Activated naive CD8-positive, alpha-beta T cell treated with anti-CD3 and anti-CD28 coated beads, Interleukin-2, amount 50 U/mL, for 24 hours (primary cell): ENCODE measurements at places on chromosomes 13 and 19.

DNA sequence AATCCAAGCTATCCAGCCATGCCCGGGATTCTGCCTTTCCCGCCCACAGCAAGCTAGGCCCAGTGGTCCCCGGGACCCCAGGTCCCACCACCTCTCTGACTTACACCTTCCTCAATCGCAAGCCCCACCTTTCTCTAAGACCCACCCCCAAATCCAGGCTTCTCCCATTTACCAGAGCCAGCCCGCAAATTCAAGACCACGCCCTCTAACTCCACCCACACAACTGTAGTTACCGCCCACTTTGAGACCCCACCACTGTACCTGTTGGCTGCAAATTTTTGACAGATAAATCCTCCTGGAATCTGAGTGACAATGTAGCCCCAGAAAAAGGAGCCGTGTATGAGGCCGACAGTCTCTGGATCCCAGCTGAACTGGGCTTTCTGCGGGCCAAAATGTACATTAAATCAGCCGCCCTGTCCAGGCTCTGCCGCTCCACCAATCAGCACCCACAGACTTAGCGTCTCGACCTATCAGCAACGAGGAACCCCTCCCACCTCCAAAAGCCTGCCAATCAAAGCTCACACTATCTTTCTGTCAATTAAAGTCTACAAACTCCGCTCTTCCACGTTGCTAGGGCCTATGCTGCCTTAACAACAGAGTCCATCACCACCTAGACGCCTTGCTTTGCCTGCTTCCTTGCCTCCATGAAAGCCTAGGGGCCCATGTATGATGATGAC lies 6.3 kb downstream of the SLC17A7 start:
- peaks cover 96% of the 10 kb centered on the region for H3K27me3 ChIP-seq
- H3K4me3 ChIP-seq = no peak overlapping the region
- H3K4me1 ChIP-seq = peaks cover 26% of the 10 kb centered on the region
- no peak for DNase-seq
- no peaks in the 10 kb centered on the region for H3K36me3 ChIP-seq
- H3K27ac ChIP-seq = no peak overlapping the region

DNA sequence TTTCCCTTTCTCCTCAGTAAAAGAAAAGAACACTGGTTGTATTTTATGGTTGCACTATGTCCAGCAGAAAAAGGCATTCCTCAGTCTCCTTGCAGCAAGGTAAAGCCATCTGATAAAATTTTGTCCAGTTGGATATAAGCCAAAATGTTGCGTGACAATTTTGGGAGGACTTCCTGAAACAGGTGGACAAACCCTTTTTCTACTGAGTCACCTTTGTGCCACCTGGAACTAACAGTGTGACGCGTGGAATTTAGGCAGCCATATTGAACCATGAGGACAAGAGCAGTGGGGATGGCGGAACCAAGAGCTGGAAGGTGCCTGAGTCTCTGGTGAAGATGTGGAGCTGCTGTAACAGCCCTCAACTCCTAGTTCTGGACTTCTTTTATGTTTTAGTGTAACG lies 8.2 kb downstream of the CADM4 start:
- H3K4me1 ChIP-seq = no peaks in the 10 kb centered on the region
- no peak overlapping the region for H3K27ac ChIP-seq
- no peaks in the 10 kb centered on the region for H3K36me3 ChIP-seq
- peaks cover 11% of the 10 kb centered on the region for H3K27me3 ChIP-seq

GRCh38 chr13:41250993-41251392 lies 12.4 kb downstream of the MTRF1 start:
- peaks cover 54% of the 10 kb centered on the region for H3K36me3 ChIP-seq
- DNase-seq = no peak
- peaks cover 8% of the 10 kb centered on the region for H3K4me1 ChIP-seq
- H3K4me3 ChIP-seq = no peak overlapping the region

DNA sequence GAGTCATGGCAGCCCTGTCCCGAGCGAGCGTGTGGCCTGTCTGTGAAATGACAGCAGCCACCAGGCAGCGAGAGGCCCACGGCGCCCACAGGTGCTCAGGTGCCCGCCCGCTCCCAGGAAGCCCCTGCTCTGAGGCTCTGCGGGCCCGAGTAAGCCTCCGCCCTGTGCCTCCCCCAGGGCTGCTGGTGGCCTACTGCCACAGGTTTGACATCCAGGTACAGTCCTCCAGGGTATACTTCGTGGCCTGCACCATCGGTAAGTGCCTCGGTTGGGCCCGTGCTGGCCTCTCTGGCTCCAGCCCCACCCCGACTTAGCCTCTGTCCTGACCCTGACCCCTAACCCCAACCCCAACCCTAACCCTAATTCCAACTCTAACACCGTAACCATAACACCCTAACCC lies 15.0 kb upstream of the TMPRSS9 start:
- H3K36me3 ChIP-seq = no peaks in the 10 kb centered on the region
- H3K4me1 ChIP-seq = no peaks in the 10 kb centered on the region
- DNase-seq = no peak
- no peaks in the 10 kb centered on the region for H3K27me3 ChIP-seq
- no peak overlapping the region for H3K4me3 ChIP-seq
- H3K27ac ChIP-seq = no peak overlapping the region

- H3K27me3 ChIP-seq = peaks cover 3% of the 10 kb centered on the region
- H3K4me1 ChIP-seq = peaks cover 4% of the 10 kb centered on the region
- no peaks in the 10 kb centered on the region for H3K36me3 ChIP-seq
- H3K27ac ChIP-seq = no peak overlapping the region
These were observed 12.0 kb downstream of the WDR88 start for GRCh38 chr19:33143897-33144405.

DNA sequence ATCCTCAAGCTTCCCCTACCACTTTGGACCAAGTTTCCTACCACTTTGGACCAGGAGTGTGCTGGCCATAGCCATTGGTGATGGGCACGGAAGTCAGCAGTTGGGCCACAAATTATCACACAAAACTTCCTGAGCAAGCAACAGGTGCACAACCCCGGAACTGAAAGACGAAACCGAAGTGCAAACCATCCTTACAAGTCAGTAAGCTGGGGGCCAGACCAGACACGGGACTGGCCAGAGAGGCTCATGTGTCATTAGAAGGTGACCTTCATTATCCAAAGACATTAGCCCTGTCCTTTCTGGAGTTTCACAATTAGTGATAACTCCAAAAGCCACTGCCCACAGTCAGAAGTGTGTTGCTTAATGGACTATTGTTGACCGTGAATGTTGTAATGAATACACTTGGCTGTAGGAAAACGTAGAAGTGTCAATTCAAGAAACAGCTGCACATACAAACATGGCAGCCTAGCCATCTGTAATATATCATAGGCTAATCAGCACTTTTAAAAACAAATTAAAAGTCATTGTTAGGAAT lies 244.1 kb upstream of the IRS2 start:
- H3K27ac ChIP-seq = no peak overlapping the region
- H3K36me3 ChIP-seq = no peaks in the 10 kb centered on the region
- DNase-seq = no peak
- no peaks in the 10 kb centered on the region for H3K4me1 ChIP-seq
- H3K4me3 ChIP-seq = no peak overlapping the region
- H3K27me3 ChIP-seq = peaks cover 2% of the 10 kb centered on the region

DNA sequence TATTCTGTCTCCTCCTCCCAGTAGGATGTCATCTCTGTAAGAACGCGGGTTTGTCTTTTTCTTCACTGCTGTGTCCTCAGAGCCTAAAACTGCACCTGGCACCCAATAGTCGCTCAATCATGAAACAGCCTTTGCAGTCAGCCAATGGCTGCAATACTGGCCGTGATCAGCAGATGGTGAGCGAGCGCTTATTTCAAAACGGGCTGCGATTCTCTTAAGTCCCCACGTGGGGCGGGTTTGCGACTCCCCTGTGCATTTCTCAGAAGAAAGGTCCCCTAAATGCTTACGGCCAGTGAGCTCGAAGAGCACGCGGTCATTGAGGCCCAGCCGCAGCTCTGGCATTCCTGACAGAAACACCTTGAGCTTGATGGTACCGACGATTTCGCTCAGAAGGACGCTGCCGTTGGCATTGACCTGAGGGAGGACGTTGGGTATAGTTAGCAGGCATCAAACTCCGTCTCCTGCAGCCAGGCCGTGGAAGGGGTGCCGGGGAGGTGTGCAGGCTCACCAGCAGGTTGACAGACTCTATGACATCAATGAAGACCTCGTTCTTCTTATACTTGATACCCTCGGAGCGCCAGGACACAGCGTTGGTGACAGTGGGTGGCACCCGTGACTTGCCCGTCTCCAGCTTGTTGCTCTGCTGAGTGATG lies 6.0 kb downstream of the AP1M2 start:
- H3K4me3 ChIP-seq = no peak overlapping the region
- H3K4me1 ChIP-seq = peaks cover 7% of the 10 kb centered on the region
- DNase-seq = peak; percentile 93
- no peaks in the 10 kb centered on the region for H3K36me3 ChIP-seq
- peak overlapping the region; percentile 65 for H3K27ac ChIP-seq

- H3K27ac ChIP-seq = no peak overlapping the region
- peaks cover 16% of the 10 kb centered on the region for H3K27me3 ChIP-seq
- H3K4me3 ChIP-seq = no peak overlapping the region
- DNase-seq = no peak
- H3K36me3 ChIP-seq = no peaks in the 10 kb centered on the region
- peaks cover 11% of the 10 kb centered on the region for H3K4me1 ChIP-seq
These were observed 15.4 kb downstream of the TMEM255B start for GRCh38 chr13:113774177-113775107.

DNA sequence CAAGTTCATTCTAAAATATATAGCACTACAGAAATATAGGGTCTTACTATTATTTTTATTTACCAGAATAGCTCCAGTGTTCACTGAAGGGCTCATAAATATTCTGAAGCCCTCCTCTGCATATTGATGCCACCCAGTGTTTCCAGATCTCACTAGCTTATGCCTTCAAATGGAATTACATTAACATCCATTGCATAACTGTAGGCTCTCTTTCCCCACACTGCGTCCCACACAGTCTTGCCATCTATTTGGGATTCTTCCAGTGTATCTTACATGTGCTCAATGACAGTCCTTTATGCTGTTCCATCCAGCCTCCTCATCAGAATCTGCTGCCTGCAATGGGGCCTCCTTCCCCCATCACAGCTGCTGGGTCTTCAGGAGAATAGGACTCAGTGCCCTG lies 137.2 kb downstream of the CYSLTR2 start:
- H3K36me3 ChIP-seq = no peaks in the 10 kb centered on the region
- peaks cover 8% of the 10 kb centered on the region for H3K4me1 ChIP-seq
- H3K27ac ChIP-seq = no peak overlapping the region
- no peaks in the 10 kb centered on the region for H3K27me3 ChIP-seq

DNA sequence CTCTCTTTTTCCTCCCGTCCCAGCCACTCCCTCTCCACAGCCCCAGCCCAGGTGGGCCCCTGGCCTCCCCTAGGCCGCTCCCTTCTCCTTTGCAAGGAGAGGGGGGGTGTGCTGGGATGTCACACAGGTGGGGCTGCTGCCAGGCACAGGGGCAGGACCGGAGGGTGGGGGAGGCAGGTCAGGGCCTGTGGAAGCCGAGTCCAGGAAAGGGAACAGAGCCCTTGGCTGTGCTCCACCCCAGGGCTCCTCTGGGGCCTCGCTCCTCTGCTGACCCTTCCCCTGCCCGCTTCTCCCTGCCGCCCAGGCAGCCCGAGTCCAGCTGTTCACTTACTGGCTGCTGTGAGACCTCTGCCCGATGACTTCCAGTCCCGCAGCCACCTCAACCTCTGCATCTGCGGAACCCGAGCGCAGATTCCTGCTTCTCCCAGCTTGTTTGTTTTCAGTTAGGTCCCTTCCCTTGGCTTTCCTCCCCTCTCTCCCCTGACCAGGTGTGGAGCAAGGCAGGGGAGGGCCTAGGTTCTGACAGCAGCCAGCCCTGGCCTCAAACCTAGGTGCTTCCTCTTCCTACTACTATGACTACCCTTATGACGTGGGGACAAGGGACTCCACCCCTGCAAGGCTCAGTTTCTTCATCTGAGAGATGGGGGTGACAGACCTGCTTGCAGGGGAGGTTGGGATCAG lies 850 bp upstream of the KLK11 start:
- no peaks in the 10 kb centered on the region for H3K36me3 ChIP-seq
- no peak overlapping the region for H3K27ac ChIP-seq
- DNase-seq = no peak
- H3K4me3 ChIP-seq = no peak overlapping the region
- H3K4me1 ChIP-seq = no peaks in the 10 kb centered on the region

DNA sequence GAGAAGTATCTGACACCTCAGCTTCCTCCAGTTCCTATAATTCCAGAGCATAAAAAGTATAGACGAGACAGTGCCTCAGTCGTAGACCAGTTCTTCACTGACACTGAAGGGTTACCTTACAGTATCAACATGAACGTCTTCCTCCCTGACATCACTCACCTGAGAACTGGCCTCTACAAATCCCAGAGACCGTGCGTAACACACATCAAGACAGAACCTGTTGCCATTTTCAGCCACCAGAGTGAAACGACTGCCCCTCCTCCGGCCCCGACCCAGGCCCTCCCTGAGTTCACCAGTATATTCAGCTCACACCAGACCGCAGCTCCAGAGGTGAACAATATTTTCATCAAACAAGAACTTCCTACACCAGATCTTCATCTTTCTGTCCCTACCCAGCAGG lies 3.1 kb downstream of the KLF5 start:
- DNase-seq = no peak
- H3K27me3 ChIP-seq = peaks cover 31% of the 10 kb centered on the region
- H3K4me1 ChIP-seq = peaks cover 21% of the 10 kb centered on the region
- no peak overlapping the region for H3K27ac ChIP-seq
- H3K36me3 ChIP-seq = no peaks in the 10 kb centered on the region
- H3K4me3 ChIP-seq = no peak overlapping the region

DNA sequence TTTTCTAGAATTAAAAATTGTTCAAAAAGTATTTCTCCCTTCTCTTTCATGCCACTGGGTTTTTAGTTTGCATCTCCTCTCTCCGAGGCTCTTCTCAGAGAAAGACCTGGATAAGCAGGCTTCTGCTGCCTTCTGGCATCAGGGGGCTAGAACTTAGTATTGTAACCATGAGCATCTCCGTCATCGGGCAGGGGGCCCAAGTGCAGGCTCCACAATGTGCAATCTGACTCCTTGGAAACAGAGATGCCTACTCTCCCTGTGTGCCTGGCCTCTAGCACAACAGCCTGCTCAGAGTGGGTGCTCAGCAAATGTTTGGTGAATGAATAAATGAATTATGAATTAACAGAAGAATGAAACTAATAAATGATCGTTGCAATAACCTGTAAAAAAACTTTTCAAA lies 45.6 kb upstream of the MTIF3 start:
- H3K4me3 ChIP-seq = no peak overlapping the region
- no peak for DNase-seq
- no peak overlapping the region for H3K27ac ChIP-seq
- no peaks in the 10 kb centered on the region for H3K4me1 ChIP-seq

DNA sequence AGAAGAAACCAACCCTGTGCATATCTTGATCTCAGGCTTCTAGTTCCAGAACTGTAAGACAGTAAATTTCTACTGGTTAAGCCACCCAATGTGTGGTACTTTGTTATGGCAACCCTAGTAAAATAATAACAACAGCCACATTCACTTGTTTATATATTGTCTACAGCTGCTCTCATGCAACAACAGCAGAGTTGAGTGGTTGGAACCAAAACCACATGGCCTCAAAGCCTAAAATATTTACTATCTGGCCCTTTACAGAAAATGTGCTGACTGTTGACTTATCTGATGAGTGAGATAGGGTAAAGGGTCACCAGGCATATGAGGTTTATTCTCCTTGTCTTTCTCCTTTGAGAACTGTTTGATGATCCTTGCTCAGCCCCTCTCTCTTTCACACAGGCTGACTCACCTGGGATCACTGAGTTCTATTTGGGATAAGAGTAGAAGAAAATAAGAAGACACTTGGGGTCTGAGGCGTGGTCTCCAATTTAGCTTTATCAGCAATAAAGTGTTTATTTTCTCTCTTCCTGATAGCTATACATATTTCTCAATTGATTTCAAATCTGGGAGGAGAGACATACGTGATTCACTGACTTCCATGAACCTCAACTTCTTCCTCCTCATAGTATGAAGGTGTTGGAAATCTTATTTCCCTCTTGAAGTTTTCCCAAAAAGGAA lies 227.5 kb upstream of the STARD13 start:
- H3K27ac ChIP-seq = no peak overlapping the region
- H3K4me3 ChIP-seq = no peak overlapping the region
- no peaks in the 10 kb centered on the region for H3K36me3 ChIP-seq
